ENCODE measurements at places on chromosomes 11 and 22.
A peak's percentile ranks its signal among the peaks of the same experiment; 100 is the strongest.

DNA sequence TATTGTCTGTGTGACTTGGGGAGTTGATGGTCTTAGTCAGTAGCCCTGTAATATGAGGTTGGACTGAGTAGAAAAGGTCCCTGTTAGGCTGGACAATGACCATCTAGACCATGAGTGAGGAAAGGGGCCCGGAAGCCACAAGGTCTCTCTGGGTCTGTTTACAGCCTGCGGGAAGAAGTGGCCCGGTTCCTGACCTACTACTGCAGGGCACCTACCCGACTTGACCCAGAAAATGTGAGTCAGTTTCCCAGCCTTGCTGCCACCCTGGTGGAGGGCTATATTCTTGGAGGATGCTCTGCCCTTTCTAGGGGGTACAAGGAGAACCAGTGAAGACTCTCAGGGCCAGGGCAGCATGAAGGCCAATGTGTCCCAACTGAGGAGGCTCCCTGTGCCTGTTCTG lies 3.4 kb downstream of the ACCSL start:
- DNase-seq, result no peak

DNA sequence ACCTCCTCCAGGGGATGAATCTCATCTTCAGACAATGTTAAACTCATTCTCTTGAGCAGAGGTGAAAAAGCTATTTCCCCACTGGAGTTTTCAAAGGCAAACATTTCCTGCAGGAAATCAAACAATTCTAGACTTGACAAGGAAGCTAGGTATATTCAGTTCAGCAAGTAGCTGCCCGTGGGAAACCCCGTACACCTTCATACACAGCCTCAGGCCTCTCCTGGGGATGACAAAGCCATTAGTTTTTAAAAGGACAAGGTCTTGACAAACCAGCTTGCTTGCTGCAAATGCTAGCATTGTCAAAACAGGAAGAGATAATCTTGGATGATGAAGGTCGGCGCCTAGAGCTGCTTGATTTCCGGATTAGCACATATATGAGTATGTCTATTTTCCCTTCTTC lies 1630.8 kb upstream of the TENM4 start:
- no peak for DNase-seq

DNA sequence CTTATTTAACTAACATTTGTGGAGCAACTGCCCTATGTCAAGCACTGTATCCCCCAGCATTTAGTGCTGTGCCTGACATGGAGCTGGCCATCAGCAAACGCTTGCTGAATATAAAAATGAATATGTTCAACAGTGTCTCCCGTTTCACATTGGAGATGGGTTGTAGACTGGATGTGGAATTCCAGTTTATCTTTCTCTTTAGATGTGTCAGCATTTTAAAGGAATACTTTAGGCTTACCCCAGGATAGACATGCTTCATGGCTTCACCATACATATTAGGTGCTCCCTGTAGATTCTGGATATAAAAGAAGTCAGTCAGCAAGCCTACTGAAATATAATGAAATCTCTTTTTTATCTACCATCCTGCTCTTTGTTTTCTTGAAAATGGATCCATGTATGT lies 21.3 kb upstream of the TPH1 start:
- no peak for DNase-seq

GRCh38 chr11:122107566-122107965 lies 8.4 kb downstream of the BLID start:
- no peak for DNase-seq

- DNase-seq, result no peak
Observed at GRCh38 chr22:40383905-40384304, 13.5 kb downstream of the SGSM3 start.

GRCh38 chr11:72119198-72119597 lies 6.7 kb upstream of the ANAPC15 start:
- no peak for DNase-seq

- DNase-seq, result no peak
Observed at GRCh38 chr11:128339792-128340191, 247.6 kb downstream of the ETS1 start.

DNA sequence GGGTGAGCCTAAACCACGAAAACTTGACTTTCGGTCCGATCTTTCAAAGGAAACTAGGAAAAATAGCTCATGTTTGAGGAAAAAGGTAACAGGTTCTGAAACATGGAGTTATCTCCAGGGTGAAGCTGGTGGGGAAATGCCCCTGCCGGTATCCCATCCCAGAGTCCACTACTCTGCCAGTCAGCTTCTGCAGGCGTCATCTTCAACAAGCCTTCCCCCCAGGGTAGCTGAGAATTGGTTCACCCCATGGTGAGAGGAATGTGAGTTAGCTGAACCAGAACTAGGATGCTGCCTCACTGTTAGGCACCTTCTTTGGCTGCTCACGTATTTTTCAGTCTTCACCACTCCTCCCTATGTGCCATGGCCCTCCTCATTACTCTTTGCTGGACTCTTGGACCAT lies 1.1 kb downstream of the GVQW3 start:
- no peak for DNase-seq

GRCh38 chr11:106306942-106307341 lies 229.5 kb downstream of the AASDHPPT start:
- DNase-seq, result no peak

DNA sequence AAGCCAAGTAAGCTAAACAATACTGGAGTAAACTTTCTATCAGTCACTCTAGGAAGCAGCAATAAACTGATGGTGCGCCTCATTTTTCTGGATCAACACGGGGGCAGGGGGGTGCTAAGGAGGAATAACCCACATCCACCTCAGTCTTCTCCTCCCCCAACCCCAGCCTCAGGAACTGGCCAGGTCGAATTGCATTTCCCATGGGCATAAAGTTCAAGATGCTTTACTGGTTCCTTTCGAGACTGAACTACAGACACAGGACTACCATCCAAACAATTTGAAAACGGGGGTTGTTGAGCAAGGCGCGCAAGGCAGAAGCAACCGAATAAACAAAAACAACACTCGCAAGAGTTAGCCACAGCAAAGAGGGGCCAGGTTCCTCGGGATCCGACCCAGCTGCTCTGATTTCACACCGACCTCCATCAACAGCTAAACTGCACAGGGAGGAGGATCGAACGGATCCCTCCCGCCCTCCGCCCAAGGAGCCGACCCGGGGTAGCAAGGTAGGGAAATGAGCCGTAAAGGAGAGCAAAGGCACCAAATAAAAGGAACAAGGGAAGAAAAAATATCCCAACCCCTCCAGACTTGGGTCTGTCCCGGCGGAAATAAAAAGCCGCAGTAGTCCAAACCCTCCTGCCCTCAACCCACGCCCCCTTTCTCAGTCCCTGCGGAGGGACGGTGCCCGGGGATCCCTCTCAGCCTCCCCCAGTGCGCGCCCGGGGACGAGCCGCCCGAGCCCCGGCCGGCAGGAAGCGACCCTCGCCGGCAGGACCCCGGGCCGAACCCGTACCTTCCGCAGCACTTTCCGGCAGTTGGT lies 801 bp downstream of the SESN3 start:
- peak; percentile 59 for DNase-seq

GRCh38 chr11:114168691-114169090 lies 109.2 kb downstream of the ZBTB16 start:
- DNase-seq, result no peak

DNA sequence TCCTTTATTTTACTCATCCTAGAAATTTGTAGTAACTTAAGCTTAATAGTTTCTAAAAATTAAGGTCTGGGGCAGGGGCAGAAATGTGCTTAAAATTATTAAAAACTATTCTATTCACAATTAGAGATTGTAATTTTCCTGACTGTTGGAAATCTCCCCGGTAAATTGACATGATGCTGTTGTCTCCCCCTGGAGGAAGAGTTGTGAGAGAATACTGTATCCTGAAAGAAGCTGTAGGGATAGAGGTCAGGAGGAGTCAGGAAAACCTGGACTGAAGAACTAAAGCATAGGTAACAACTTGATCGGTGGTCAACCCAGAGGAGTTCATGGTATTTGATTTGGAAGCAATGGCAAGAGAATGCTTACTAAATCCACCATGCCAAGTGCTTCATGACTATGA lies 16.2 kb upstream of the ESAM start:
- no peak for DNase-seq

- peak; percentile 45 for DNase-seq
Observed at GRCh38 chr11:18012122-18012905, 533 bp downstream of the SERGEF start.

GRCh38 chr11:18701614-18702216 lies 3.1 kb downstream of the TMEM86A start:
- no peak for DNase-seq
